C1 segment of cervical spinal cord (tissue), 14 donors: ENCODE measurements at places on chromosomes 7 and 10.
A peak's percentile ranks its signal among the peaks of the same experiment; 100 is the strongest.

GRCh38 chr7:153245809-153246208 lies 486.3 kb downstream of the ACTR3B start:
- DNase-seq: no peak

DNA sequence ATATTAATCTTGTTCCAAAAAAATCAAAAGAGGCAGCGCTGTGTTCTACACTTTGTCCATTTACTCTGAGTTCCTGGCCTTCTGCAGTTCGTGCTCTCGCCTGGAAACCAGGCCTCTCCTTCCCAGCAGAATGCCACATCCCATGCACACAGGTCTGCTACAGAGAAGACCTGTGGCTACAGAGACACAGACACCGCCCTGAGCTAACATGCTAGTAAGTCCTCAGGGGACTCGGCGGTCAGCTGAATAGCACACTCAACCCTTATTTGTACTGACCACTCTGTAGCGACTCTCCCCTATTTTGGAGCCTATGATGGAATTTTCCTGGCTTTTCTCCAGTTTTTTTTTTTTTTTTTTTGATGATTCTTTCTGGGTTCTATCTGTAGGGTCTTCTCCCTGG lies 12.8 kb downstream of the CREB3L2 start:
- DNase-seq: no peak

GRCh38 chr7:111788286-111789047 lies 226.2 kb upstream of the IMMP2L start:
- no peak for DNase-seq

DNA sequence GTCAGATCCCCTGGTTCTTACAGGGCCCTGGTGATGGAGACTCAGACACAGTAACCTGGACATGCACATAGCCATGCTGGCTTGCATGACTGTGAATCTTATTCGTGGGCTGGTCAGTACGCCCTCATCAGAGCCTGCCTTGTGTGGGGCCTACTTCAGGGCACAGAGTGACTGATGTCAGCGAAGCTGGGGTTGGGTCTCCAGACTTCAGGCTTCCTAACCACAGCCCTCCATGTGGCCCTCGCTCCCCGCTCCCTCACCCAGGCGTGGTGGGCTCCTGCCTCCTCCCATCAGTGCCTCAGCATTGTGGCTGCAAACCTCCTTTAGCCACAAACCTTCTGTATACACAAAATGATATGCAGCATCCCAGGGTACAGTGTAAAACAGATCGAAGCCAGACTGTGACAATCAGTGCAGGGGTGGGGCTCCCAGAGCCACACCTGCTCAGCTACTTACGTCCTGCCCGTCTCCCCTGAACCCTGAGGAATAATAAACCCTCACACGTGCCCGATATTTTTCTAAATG lies 7.1 kb upstream of the C10orf105 start:
- no peak for DNase-seq

- no peak for DNase-seq
Measured at GRCh38 chr10:6185039-6185716, 17.6 kb upstream of the PFKFB3 start.

DNA sequence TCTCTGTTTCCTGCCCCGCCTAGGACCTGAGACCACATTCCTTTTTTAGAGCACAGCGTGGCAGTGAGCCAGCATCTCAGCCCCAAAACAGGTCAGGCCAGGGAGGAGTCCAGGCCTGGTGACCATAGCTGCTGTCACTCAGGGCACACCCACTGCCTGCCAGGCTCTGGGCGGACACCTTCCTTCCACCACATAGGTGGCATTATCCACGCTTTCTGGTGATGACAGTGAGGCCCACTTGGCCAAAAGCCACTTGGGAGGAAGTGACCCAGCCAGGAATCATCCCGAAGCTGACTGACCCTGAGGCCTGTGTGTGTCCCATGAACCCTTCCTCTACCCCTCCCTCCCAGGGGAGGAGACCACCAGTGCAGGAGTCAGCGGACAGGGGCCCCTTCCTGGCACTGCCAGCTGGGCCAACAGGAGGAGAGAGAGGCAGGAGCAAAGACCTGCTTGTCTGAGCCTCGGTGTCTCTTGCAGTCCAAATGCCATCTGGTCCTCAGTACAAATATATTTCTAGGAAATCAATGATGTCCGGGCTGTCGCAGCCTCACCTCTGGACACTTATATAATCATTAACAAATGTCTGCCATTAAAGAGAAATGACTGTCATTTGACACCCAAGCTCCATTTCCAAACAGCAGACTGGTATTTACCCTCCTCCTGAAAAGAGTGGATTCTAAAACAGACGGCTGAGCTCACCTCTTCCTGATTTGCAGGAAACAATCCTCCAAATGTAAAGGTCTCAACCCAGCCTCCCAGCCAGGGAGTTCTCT lies 63.0 kb downstream of the ABRAXAS2 start:
- no peak for DNase-seq

DNA sequence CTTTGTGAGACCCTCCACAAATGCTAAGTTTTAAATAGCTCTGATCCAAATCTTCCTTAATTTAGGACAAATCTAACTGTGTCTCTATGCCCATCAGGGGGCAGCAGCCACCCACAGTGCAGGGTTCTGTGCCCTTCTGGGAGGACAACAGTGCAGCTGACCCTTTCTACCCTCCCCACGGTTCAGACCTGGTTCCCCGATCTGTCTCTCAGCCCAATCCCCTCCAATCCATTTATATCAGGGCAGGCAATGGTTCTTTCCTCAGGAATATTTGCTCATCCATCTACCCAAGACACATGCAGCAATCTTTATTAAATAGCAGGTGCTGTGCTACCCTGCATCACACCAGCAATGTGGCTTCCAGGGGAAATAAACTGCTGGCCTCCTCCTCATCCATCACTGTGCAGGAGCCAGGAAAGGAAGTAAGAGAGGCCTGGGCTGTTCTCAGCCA lies 4.0 kb upstream of the RBM28 start:
- no peak for DNase-seq

DNA sequence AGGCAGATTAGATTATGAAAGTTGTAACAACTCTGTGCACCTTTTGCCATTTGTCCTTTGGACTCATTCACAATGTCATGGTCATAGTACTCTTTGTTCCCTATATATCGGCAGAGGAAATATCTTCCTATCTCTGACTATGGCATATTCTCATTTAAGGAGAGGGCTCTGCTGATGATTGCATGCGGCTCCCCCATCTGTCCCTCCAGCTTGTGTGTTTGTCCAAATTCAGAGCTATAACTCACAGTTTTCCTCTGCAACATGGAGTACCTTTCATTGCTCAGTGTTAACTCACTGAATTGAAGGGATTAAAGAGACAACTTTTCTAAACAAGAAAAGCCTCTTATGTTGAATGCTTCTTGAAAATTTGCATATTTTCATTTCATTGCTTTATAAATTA lies 145.5 kb downstream of the OTUD1 start:
- DNase-seq: no peak

GRCh38 chr10:133159950-133160825 lies at the start of gene KNDC1:
Gene KNDC1, plus strand, starts transcription at chr10:133160219. Its CDS starts 249 bp downstream, at chr10:133160468.
- DNase-seq: peak; percentile 31

DNA sequence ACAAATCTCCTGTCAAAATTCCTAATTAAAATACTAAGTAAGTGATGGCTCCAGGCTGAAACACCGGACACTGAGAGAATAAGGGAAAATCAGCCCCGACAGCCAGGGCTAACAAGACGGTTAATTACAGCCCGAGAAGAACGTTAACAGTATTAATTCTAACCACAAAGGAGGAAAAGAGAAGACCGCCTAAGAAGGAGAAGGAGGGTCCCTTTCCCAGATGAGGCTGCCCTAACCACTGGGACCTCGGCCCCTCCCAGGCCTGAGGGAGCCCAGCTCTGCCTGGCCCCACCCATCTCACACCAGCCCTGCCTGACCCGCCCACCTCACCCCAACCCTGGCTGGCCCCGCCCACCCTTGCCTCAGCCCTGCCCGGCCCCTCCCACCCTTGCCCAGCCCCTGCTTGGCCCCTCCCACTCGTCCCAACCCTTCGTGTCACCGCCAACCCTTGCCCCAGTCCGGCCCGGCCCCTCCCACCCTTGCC lies 51.3 kb downstream of the PWWP2B start:
- DNase-seq: no peak

DNA sequence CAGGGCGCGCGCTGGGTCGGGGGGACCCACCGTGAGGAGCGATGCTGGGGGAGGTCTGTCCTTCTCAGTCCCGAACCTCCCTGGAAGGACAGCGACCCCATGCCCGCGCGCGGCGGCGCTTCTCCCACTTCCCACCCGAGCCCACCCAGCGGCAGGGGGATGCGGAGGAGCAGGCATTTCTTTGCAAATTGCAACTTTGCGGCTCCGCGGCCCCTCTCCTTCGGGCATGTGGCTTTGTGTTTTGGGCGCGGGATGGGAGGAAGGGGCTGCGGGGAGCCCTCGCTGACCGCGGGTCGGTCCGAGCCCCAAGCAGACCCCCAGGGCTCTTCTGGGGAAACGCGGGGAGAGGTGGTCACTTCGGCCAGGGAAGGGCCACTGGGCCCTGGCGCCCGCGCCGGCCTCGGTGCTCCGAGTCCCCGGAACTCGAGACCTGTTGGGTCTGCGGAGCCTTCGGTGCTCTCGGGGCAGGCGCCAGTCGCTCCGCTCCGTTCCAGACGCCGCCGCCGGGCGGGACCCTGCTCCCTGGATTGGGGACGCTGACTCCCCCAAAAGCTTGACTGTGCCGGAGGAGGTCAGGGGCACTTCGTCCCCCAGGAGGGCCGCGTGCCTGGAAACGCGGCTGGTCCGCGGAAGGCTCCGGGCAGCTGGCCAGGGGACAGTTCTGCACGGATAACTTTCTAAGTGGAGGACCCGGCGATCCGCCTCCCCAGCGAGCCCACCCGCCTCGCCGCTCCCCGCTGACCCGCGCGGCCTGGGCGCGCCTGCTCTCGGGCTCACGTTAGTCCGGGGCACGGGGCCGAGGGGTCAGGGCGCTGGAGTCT lies 164.2 kb upstream of the DPP6 start:
- DNase-seq: no peak

- no peak for DNase-seq
Measured at GRCh38 chr7:22853674-22854157, 31.1 kb upstream of the TOMM7 start.

GRCh38 chr7:151035026-151035717 lies 6.9 kb downstream of the ABCB8 start:
- DNase-seq: no peak

- no peak for DNase-seq
Measured at GRCh38 chr7:84462259-84462658, 267.7 kb upstream of the SEMA3A start.
